ENCODE measurements at places on chromosomes 6 and 20.

DNA sequence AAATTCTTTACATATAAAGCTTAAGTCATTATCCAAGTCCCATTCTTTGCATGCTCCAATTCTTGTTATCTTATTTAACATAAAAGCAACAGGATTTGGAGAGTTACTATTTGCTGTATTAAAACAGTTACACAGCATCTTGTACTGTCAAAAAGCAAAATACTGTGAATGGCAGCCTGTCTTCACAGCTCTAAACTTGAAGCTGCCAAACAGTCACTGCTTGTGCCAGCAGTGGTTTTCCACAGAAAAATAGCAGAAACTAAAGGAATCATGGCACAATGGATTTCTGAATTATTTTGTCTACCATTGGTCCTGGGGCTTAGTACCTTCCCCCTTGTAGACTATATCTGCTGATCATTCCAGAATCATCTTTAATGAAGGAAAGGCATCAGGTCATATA, 107.5 kb downstream of the SESN1 start:
- no peak for DNase-seq

- DNase-seq = no peak
Measured at GRCh38 chr6:129946439-129947140, 71.8 kb upstream of the L3MBTL3 start.

- DNase-seq = no peak
Measured at GRCh38 chr6:163085861-163086623, 328.5 kb upstream of the QKI start.

DNA sequence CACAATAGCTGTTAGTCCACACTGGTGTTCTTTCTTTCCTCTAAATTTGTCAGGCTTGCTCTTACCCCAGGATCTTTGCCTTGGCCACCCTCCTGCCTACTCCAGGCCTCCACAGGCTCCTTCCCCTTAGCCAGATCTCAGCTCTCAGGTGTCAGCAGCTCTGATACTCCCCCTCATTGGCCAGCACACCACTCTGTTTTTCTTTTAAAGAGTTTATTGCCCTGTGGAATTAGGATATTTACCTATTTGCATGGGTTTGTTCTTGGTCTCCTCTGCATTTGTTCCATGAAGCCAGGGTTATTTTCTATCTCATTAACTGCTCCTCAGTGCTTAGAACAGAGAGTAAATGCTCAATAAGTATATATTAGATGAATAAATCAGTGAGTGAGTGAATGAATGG, 36.8 kb downstream of the GCNT2 start:
- DNase-seq = no peak

- DNase-seq = no peak
Measured at GRCh38 chr20:48287552-48288170, 502.4 kb upstream of the SULF2 start.

GRCh38 chr6:79570129-79571029, 33.1 kb upstream of the LCA5 start:
- no peak for DNase-seq

GRCh38 chr20:3222635-3223600, 13.6 kb downstream of the ITPA start:
- DNase-seq = no peak

- no peak for DNase-seq
Measured at GRCh38 chr6:157755746-157756411, 67.2 kb upstream of the SNX9 start.

- no peak for DNase-seq
Measured at GRCh38 chr20:38617011-38617829, 15.6 kb downstream of the ARHGAP40 start.

DNA sequence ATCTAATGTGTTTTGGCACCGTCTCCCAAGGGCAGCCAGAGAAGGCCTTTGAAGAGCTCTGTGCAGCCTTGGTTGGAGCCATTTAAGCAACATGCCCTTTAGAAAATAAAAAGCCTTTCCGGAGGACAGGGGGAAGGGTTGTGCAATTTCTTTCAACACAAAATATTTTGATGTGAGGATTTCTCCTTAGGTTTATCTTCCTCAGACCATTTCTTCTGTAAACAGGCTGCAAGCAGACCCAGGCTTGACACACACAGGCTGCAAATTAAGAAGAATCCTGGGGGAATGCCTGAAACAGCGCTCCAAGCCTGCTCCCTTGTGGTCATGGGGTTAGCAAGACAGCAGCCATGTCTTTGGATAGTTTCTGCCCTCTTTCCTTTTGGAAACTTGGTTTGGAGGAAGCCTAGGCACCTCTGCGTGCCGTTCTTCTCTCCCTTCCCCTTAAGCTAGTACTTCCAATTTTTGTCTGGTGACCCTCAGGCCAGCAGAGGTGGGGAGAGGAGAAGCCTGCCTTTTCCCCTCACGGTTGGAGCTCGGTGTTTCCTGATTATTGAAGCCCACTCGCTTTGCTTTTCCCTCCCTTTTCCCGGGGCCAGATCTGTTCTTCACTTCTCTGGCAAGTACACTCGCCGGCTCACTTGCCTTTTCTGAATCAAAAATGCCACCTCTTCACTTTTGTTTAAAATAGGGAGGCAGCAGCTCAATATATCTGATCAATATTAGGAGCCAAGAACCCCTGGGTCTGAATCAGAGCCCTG, 39.6 kb upstream of the NOX3 start:
- DNase-seq = no peak

GRCh38 chr6:146281651-146282362, 252.9 kb downstream of the GRM1 start:
- DNase-seq = no peak

DNA sequence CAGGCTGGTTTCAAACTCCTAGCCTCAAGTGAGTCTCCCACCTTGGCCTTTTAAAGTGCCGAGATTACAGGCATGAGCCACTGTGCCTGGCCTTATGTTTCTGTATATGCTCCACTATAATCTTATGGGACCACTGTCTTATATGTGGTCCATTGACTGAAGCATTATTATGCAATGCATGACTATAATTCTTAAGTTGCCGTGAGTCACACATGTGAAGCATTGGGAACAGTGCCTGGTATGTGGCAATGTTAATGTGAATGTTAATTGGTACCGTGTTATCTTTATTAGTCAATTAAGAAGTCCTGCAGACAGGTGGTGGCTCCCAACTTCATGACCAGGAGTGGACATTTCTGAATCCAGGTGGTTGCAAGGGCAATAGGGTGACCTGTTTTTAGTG, 14.7 kb upstream of the ASXL1 start:
- DNase-seq = no peak

DNA sequence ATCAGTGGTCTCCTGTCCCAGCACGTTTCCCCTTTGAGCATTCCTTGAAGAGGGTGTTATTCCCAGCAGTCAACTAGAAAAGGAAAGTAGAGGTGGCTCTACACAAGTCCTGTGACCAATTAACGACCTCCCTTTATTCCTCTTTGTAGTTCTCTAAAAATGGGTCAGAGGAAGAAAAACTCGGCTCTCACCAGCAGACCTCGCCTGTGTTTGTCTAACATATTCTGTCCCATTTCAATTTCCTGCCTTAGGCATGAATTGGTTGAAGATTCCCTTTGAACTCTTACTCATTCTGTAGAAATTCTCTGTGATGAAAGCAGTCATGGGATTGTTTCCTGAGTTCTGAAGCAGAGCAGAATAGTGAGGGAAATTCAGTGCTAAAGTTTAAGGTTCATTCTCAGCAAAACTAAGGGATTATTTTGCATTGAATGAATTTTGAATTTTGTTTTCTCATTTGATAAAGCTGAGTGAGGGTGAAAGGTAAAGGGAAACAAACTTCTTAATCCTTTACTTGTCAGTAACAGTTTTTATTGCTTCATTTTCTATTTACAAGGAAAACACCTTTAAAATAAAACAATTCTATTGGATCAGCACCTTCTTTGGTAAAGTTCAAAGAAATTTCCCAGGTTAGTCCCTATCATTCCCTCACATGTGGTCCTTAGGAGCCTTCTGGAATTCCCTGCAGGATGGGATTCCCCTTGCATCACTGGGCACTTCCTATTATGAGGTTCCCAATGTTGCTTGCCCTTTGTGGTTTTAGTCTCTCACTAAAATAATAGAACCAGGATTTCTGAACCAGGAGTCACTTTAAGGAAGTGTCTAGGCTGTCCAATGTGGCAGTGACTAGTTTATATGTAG, 105.8 kb downstream of the SLX4IP start:
- no peak for DNase-seq

DNA sequence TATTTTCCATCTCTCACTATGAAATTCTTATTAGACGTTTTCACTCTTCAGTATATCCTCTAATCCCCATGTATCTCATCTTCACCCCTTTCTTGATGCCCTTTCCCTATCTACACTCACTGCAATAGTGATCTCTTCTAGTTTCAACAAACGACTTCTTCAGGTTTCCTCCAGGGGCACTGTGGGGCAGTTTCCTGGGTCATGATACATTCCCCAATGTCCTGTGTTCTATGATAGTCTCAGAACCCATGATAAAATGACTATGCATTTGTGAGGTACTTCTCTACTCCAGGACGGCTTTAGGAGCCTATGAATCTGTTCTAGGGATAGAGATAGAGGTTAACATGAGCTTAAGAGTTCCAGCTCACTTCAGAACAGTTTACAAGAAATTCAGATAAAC, 183.3 kb downstream of the FOXC1 start:
- no peak for DNase-seq

GRCh38 chr6:86937219-86938079, at the start of gene HTR1E:
HTR1E (plus strand) TSS chr6:86937528; CDS start chr6:87015335, 77,807 bp downstream.
- DNase-seq = no peak

DNA sequence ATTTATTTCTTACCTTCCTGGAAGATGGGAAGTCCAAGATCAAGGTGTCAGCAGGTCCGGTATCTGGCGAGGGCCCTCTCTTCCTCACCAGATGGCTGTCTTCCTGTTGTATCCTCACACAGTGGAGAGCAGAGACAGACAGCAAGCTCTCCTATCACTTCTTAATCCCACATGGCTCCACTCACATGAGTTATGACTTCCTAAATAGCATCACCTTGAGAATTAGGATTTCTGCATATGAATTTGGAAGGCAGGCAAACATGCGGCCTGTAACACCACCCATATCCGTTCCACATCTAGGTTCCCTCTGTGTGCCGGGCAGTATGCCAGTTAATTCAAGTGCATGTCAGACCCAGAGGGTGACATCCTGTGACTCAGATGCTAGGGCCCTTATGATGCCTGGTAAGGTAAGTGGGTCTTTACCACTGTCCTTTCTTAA, 2.1 kb downstream of the RAET1E start:
- no peak for DNase-seq

DNA sequence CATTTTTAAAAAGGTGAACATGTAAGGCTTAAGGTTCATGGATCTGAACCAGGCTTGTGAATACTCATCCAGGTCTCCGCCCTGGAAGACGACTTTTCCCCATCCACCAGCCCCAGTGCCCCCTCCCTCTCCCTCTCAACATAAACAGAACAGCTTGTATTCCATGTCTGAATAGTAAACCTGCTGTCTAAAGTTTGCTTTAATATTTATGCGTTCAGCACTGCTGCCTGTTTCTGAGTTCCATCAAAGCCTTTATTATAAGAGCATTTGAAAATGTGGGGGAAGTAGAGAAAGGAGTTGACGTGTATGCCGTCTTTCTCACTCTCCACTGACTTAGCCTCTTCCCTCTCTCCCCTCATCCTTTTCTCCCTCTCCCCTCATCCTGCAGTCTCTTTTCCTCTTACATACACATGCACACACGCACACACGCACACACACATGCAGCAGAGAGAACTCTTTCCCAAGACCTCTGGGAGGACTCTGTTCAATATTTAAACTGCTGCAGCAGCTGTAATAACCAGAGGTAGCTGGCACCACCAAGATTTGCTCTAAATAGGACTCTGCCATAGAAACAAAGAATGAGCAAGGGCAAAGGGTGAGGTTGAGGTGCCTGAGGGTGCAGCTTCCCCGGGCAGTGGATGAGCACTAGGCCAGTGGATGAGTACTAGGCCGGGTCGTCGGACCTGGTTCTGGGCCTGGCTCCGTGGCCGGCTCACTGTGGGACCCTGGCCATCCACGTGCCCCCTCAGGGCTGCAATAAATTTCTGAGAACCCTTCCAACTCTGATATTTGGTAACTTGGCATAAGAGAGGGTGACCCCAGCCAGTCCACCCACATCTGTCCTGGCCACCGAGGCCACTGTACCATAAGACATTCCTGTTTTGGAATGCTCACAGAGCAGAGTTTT, 35.4 kb upstream of the VSTM2L start:
- DNase-seq = no peak

- no peak for DNase-seq
Measured at GRCh38 chr20:44509762-44510161, 12.1 kb downstream of the SERINC3 start.

DNA sequence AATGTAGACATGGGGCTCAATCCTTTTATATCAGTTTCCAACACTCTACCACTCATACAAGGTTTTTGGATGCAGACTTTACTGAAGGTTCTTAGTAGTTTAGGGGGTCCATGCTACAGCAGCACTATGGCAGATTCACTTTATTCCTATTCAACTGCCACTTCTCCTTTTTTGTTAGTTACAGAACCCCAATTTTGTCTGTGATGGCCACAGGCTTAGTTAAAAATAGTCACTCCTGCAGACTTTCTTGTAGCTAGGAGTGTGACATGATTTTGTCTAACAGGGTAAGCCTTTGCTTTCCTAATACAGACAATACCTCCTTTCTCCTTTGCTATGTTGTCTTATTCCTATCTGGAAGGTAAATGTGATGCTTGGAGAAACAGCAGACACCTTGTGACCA, 90.0 kb upstream of the SLC24A3 start:
- DNase-seq = no peak

GRCh38 chr20:31641391-31641790, 3.7 kb downstream of the COX4I2 start:
- DNase-seq = no peak

- peak; percentile 57 for DNase-seq
Measured at GRCh38 chr6:42339991-42340401, 111.7 kb downstream of the TRERF1 start.

GRCh38 chr6:158808941-158809678, 10.1 kb downstream of the EZR start:
- peak; percentile 80 for DNase-seq

- peak; percentile 21 for DNase-seq
Measured at GRCh38 chr6:70369332-70369950, 43.9 kb upstream of the FAM135A start.

DNA sequence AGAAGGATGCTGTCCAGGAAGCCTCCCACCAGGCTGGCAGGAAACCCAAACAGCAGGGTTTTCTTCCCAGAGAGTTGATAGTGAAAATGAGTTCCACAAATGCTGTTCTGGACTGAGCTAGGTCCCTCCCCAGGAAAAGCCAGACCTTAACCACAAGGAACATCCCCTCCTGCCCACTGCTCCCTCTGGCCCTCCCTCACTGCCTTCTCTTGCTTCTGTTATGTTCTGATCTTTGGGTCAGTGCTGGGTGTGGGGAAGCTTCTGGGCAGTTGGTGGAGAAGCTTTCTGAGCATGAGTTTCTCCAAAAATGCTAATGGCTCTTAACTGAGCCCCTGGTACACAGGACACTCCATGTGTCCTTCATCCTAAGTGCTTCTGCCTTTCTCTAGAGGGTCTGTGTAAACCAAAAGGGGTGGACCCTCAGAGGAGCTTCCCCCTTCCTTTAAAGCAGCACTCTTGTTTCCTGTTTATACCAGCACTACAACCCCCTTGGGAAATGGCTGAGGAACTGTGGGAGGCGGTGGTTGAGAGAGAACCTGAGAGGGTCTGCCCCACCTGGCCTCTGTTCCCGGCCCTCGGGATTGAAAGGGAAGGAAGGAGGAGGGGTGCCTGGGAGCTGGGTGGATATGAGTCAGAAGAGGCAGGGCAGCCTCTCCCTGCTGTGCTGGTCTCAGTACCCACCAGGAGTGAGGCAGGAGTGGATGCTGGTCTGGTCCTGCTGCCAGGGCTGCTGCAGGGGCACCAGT, 42.0 kb downstream of the CDS2 start:
- DNase-seq = no peak

- no peak for DNase-seq
Measured at GRCh38 chr20:2223558-2224367, 72.0 kb upstream of the TGM3 start.

GRCh38 chr6:155530219-155530834, 74.7 kb upstream of the NOX3 start:
- no peak for DNase-seq
